Astrocyte (in vitro differentiated cells and primary cell): ENCODE measurements at places on chromosomes 1 and 21.
A peak's percentile ranks its signal among the peaks of the same experiment; 100 is the strongest.

GRCh38 chr1:15758343-15758931 lies at the start of gene FBLIM1:
Gene FBLIM1 (plus strand): TSS chr1:15758795. CDS start chr1:15764984, 6,189 bp downstream.
- no peak for DNase-seq

GRCh38 chr1:207412845-207413244 lies 41.3 kb upstream of the CR2 start:
- DNase-seq: no peak

DNA sequence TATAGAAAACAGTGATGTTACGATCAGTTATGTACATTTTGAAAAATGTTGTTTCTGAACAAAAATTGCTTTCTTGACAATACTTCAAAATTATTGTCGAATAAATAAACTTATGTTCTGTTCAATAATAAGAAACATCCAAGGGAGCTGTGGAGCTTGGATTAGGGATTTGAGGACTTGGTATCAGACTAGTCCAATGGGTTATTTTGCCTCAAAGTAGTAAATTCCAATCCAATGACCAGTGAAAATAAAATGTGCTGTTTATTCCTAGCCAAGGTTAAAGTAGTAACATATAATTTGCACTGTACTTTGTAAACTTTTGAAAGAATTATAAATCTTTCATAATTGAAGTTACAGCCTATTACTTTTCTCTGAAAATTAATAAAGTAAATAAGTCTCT lies 79.1 kb upstream of the IVNS1ABP start:
- DNase-seq: no peak

DNA sequence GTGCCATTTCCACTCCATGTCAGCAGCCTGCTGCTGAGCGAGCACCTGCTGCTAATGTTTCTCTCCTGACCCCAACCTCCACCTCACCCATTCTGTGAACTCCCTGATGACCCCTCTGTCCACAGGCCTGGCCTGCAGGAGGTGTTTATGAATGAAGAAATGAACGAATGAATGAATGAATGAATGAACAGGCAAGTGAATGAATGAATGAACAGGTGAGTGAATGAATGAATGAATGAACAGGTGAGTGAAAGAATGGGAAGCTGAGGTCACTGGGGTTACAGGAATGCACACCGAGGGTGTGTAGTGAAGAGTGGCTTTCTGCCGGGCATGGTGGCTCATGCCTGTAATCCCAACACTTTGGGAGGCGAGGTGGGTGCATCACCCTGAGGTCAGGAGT lies 173.4 kb downstream of the IGSF21 start:
- DNase-seq: no peak

- no peak for DNase-seq
These were observed 1397.0 kb upstream of the ADGRL4 start for GRCh38 chr1:80403471-80403893.

- no peak for DNase-seq
These were observed 11.8 kb downstream of the AGT start for GRCh38 chr1:230701895-230702768.

GRCh38 chr1:215018555-215018954 lies 64.0 kb upstream of the KCNK2 start:
- peak; percentile 95 for DNase-seq

GRCh38 chr21:35965699-35966098 lies 94.6 kb downstream of the SETD4 start:
- DNase-seq: no peak

GRCh38 chr1:14996133-14997050 lies 157.2 kb upstream of the TMEM51 start:
- peak; percentile 70 for DNase-seq

GRCh38 chr1:210373878-210374599 lies 45.3 kb downstream of the HHAT start:
- DNase-seq: peak; percentile 99

DNA sequence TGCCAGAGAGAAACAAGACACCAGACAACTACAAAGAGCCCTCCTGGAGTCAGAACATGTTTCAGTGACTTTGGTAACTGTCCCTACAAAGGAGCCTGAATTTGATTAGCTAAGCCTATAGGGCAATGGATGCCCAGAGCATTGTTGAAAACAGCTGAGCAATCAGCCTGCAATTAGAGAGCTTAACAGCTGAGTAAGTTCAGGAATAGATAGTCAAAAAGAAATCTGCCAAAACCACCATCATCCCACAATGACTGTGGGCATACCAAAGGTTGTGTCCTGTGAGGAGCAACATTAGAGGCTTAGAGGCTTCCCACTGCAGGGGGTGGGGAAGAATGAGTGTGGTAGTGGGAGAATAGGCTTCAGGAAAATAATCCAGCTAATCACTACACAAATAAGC lies 32.1 kb downstream of the SH3BP5L start:
- no peak for DNase-seq

GRCh38 chr1:9352377-9353134 lies 59.9 kb downstream of the SPSB1 start:
- DNase-seq: no peak

DNA sequence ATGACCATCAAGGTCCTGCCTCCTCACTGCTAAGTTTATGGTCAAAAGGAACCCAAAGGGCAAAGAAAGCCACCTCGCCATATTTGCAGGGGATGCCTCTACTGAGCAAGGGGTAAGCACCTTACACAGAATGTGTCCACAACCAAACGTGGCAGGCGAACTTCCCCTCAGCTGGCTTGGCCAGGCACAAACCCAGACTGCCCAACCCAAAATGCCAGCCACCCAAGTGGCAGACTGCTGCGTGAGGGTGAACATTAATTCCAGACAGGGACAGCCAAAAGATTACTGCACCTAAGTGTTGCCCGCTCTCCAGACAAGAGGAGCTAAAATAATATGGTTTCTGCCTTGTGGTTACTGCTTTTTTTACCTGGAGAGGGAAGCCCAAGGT lies 16.0 kb downstream of the ZNF697 start:
- no peak for DNase-seq

DNA sequence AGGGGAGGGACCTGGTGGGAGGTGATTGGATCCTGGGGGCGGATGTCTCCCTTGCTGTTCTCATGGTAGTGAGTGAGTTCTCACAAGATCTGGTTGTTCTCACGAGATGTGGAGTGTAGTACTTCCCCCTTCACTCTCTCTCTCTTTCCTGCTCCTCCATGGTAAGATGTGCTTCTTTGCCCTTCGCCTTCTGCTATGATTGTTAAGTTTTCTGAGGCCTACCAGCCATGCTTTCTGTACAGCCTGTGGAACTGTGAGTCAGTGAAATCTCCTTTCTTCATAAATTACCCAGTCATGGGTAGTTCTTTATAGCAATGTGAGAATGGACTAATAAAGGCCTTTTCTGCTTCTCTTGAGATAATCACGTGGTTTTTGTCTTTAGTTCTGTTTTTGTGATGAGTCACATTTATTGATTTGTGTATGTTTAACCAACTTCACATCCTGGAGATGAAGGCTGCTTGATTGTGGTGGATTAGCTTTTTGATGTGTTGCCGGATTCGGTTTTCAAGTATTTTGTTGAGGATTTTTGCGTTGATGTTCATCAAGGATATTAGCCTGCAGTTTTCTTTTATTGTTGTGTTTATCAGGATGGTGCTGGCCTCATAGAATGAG lies 45.5 kb downstream of the RABGAP1L start:
- DNase-seq: no peak

GRCh38 chr1:235907897-235908240 lies 41.2 kb upstream of the LYST start:
- no peak for DNase-seq

GRCh38 chr1:63274979-63275378 lies 47.4 kb upstream of the FOXD3 start:
- DNase-seq: no peak

DNA sequence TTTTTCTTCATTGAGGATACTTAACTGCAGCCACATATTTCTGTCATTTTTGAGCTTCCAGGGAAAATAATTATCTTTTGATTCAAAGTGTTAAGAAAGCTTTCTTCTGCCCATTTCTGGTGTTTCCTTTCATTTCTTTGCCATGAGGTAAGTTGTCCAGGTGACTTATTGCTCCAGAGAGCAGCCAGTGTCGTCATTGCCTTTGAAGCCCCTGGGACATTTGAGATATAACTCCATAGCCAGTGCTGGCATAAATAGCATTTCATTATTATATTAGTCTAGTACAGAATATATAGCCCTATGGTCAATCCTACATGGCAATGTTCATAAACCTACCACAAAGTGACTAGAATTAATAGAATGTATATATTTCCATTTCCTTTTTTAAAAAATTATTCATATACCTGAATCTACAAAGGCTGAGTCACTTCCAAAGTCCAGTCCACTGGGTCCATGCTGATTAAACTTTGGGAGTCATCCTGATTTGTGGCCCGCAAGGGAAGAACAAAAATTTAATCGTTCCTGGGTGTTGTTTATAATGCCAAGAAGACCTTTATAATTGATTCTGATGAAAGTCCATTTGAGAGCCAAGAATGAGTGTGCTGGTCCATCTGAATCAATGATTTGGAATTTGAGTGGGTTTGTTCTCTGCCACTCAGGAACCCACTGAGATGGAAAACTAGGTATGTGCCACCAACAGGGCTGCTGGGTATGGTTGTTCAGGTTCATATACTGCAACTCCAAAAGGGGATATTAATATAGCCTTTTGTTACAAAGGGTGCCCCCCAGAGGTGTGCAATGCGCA lies 221.8 kb upstream of the PLXNA2 start:
- DNase-seq: no peak

- no peak for DNase-seq
These were observed 324.9 kb upstream of the DAB1 start for GRCh38 chr1:57748719-57749118.

DNA sequence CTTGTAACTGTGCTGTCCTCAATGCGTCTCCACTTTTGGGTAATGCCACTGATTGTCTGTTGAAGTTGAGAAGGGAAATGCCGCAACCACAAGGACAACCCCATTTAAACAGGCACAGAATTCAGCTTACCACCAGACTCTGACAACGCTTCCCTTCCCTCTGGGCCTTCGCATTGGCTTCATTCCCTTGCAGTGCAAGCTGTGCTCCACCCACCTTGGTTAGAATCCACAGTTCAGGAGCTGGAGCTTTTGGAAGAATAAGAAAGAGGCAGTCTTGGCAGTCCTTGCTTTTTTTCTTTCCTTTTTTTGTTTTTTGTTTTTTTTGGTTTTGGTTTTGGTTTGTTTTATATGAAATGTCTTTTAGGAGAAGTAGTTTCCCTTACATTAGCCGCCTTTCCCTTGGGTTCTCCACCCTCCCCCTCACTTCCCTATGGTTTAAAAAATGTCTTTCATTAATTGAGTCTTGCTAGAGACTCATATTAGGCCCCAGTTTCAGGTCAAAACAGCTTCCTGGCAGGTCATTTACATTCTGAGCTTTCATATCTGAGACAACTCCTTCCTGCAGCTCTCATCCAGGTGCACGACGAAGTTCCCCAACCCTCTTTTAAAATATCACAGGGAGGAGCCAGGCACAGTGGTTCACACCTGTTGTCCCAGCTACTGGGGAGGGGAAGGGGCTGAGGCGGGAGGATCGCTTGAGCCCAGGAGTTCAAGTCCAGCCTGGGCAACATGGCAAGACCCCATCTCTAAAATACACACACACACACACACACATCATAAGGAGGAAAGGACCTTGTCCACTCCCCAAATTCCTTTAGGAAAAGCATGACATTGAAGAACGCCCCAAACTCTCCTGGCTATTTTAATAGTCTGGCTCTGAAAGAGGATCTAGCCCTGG lies 20.7 kb upstream of the LAX1 start:
- DNase-seq: peak; percentile 30

- DNase-seq: no peak
These were observed 407.9 kb upstream of the LYPLAL1 start for GRCh38 chr1:218765753-218766152.

DNA sequence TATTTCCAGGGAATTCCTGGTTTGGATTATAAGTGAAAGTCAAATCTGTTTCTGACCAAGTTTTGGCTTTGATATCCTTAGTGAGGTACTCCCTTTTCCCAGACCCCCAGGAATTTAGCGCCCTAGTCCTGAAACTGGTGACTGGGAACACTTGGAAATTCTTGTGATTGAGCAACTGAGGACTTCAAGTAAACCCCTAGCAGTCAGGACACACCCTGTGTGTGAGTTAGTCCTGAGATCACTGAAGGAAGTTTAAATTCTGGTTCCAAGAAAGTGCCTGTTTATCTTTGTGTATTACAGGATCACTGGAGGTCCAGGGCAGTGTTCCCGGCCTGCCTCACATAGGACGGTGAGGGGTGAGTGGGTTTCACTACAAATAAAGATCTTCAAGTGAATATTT lies 95.1 kb upstream of the F3 start:
- DNase-seq: peak; percentile 48

GRCh38 chr1:161962091-161962887 lies 61.4 kb downstream of the OLFML2B start:
- DNase-seq: peak; percentile 88

DNA sequence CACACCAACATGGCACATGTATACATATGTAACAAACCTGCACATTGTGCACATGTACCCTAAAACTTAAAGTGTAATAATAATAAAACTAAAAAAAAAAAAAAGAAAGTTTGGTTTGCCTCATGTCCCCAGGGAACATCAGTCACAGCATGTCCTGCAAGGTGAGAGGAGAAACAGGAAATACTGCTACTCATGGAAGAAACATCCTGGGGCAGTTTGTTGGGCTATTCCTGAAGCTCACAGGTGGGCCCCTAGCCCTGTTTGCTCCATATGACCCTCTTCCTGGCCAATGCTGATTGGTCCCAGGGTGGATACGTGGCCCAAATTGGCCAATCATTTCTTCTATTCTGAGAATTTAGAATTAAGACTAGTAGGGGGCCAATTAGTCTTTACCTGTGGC lies 103.4 kb upstream of the ADAR start:
- DNase-seq: no peak

DNA sequence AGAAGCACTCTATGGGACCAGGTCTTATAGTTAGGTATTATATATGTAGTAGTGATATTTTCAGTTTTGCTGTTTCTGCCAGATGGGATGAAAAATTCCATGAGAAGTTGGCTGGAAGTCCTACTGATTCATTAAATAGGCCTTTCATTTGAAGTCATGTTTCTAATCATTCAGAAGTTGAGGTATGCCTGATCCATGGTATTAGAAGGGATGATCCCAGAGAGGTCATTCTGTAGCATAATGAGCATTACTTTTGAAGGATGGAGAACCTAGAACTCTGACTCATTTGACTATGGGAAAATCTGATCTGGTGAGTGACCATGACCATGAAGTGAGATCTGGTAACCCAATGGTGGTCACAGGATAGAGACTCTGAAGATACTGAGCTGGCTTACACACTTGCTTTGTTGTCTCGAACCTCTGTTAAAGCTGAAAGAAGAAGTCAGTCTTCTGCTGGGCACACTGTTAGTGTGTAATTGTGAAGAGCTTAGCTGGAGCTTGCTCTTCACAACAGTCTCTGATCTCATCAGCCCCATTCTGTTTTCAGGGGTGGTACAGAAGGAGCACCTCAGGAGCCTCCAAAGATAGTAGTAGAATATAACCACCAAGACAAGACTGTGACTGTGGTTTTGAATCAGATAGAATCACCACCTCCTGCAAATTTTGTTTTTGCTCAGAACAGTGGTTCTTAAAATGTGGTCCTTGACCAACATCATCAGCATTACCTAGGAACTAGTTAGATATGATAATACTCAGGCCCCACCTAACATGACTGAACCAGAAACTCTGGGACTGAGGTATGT lies 9.0 kb downstream of the MGST3 start:
- peak; percentile 40 for DNase-seq

DNA sequence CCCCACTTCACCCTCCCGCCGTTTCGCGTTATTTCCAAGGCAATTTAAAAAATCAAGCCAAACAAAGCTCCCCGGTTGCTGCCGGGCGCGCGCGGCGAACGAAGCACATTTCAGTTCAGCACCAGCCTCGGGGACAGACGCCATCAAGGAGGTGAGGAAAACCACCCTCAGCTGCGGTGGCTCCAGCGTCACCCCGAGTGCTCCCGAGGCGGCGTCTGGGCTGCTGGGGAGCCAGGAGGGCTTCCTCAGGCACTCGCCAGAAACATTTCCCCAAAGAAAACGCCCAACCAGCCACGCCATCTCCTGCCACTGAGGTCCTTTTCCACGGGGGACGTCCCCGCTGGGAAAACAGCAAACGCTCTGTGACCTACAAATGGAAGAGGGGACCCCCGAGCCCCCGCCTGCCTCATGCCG lies 623 bp downstream of the GNG4 start:
- DNase-seq: peak; percentile 48
